Activated T-cell treated with anti-CD3 and anti-CD28 coated beads, Interleukin-2, amount 50 U/mL, for 4 hours (primary cell): ENCODE measurements at places on chromosomes 1 and 21. TPM values are rescaled to one million over a fixed set of nuclear protein-coding genes. Genes with fewer than 3 reads are reported as not detected.

Gene UBASH3A
- 13.7 TPM for total RNA-seq

Gene PRR9
- total RNA-seq, result not detected

Gene CATSPERE
- total RNA-seq, result not detected

Gene NKAIN1
- total RNA-seq, result 0.15 TPM

Gene GJB4
- total RNA-seq, result not detected

Gene PHLDA3
- total RNA-seq, result 4.1 TPM

Gene ADAMTS4
- total RNA-seq, result 1.1 TPM

Gene HOOK1
- 6.9 TPM for total RNA-seq

Gene XCL1
- total RNA-seq, result 57.5 TPM

Gene AMY1A
- not detected for total RNA-seq

Gene MMEL1
- 0.61 TPM for total RNA-seq

Gene ABCA4
- not detected for total RNA-seq

Gene PGLYRP4
- not detected for total RNA-seq

Gene CSMD2
- total RNA-seq, result not detected

Gene NID1
- 0.25 TPM for total RNA-seq

Gene C1orf141
- 0.25 TPM for total RNA-seq

Gene SDF4
- total RNA-seq, result 193 TPM

Gene LAMC2
- not detected for total RNA-seq

Gene VASH2
- 0.58 TPM for total RNA-seq

Gene KCNJ9
- total RNA-seq, result not detected

Gene GLIS1
- not detected for total RNA-seq

Gene LCE2B
- total RNA-seq, result not detected

Gene KLHDC7A
- total RNA-seq, result not detected

Gene TTLL10
- total RNA-seq, result not detected

Gene DDR2
- 0.38 TPM for total RNA-seq

Gene S100A7
- total RNA-seq, result not detected

Gene EVI5
- 29.8 TPM for total RNA-seq

Gene OR2T29
- total RNA-seq, result not detected

Gene IVL
- not detected for total RNA-seq

Gene FCGR3A
- total RNA-seq, result 0.61 TPM

Gene CASQ2
- total RNA-seq, result not detected

Gene KRTAP6-1
- not detected for total RNA-seq

Gene NR5A2
- total RNA-seq, result not detected

Gene CCDC190
- not detected for total RNA-seq
